Endodermal cell (in vitro differentiated cells): ENCODE measurements at places on chromosomes 1 and 21. TPM values are rescaled to one million over a fixed set of nuclear protein-coding genes. Genes with fewer than 3 reads are reported as not detected.

IGSF9 gene
- total RNA-seq, result 7.9 to 9.2 TPM (median 8.8 TPM) in 3 replicates

FMO2 gene
- total RNA-seq, result not detected in 3 replicates

GRCh38 chr1:7948960-7949359, 8.3 kb upstream of the TNFRSF9 start:
- no peaks in the 10 kb centered on the region for H3K36me3 ChIP-seq
- no peak overlapping the region for H3K27ac ChIP-seq
- H3K4me3 ChIP-seq, result no peak overlapping the region
- H3K27me3 ChIP-seq, result peaks cover under 1% of the 10 kb centered on the region
- no peak for DNase-seq

DNA sequence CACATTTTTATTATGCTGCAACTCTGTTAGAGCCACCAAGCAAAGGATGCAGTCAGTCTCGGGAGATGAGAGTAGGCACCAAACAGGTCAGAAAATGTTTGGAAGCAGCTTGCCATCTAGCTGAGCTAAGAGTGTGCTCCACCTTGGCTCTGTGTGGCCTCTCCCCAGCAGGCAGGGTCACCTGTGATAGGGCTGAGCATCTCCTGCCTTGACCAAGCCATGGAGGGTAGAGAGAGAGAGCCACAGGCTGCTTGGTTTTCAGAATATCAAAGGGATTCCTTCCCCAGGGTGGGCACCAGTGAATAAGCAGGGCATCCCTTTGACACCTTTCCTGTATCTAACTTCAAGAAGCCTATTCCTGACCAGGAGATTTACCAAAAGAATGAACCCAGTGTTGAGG, 135.5 kb downstream of the SDCCAG8 start:
- H3K27me3 ChIP-seq, result no peaks in the 10 kb centered on the region
- DNase-seq, result no peak
- no peak overlapping the region for H3K4me3 ChIP-seq
- no peak overlapping the region for H3K27ac ChIP-seq
- H3K4me1 ChIP-seq, result no peaks in the 10 kb centered on the region

GRCh38 chr1:98179151-98179773, 258.4 kb upstream of the DPYD start:
- no peak for DNase-seq
- H3K4me3 ChIP-seq, result no peak overlapping the region
- H3K4me1 ChIP-seq, result no peaks in the 10 kb centered on the region
- no peaks in the 10 kb centered on the region for H3K27me3 ChIP-seq
- H3K27ac ChIP-seq, result no peak overlapping the region
- H3K36me3 ChIP-seq, result no peaks in the 10 kb centered on the region
